CD4-positive, alpha-beta T cell treated with Interleukin-10 for 1 hour (primary cell): ENCODE measurements at places on chromosomes 4 and X.

DNA sequence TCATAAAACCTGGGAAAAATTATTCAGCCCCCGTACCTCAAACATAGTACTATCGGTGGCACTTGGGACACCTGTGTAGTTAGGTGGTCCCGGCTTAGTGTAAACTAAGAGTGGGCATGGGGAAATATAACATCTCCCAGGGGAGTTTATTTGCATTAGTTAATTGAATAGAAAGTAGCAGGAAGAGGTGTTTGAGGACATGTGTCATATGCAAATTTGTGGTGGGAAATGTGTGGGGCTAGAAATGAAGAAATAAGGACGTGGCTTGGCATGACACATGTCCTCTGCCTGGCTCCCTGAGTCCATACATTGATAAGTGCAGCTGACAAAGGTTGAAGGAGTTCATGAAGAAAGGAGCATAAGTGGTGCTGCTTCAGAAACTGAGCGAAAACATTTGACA is 483.6 kb downstream of the SH2D1A start:
- DNase-seq = no peak

GRCh38 chr4:151783867-151784266 is 23.1 kb upstream of the GATB start:
- no peak for DNase-seq

DNA sequence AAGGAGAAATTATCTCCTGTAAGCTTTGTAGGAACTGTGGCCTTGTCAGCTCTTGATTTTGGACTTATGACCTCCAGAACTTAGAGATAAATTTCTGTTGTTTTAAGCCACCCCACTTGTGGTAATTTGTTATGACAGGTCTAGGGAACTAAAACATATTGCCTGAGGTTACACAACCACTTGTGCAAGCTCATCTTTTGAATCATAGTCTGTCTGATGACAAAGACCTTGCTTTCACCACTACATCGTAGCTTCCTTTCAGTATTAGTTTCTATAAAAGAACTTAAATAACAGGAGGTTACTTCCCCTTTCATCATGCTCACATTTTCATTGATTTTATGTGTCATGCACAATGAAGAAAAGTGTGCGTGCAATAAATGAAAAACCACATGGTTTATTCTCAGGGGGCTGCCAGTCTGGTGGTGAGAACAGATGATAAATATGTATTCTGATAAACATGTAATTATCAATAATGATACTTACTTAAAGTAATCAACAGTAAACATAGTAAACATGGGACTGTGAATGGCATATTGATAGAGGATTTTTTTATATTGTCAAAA is 690.0 kb upstream of the HS3ST1 start:
- DNase-seq = peak; percentile 4

DNA sequence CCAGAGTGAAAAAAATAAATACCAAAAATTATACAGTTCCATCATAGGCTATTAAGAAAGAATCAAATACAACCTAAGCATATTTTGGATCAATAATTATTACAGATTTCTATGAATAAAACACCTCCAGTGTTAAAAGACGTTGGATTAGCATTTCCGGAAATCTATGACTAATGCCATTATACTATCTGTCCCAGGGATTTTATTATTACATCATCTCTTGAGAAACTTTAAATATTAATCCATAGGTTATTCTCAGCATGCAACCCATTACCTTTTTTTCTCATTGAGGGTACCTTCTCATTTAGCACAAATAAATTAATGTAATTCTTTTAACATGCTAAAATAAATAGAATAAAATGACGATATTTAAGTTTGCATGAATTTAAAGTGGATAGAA is 44.6 kb downstream of the CXorf58 start:
- DNase-seq = no peak

DNA sequence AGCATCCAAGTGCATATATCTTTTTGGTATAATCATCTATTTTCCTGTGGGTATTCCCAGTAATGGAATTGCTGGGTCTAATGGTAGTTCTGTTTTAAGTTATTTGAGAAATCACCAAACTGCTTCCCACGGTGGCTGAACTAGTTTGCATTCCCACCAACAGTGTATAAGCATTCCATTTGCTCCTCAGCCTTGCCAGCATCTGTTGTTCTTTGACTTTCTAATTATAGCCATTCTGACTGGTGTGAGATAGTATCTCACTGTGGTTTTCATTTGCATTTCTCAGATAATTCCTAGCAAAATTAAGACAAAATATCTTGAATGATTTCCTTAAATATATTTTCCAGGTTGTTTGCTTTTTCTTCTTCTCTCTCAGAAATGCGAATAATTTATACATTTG is 341.1 kb downstream of the GBA3 start:
- DNase-seq = no peak

DNA sequence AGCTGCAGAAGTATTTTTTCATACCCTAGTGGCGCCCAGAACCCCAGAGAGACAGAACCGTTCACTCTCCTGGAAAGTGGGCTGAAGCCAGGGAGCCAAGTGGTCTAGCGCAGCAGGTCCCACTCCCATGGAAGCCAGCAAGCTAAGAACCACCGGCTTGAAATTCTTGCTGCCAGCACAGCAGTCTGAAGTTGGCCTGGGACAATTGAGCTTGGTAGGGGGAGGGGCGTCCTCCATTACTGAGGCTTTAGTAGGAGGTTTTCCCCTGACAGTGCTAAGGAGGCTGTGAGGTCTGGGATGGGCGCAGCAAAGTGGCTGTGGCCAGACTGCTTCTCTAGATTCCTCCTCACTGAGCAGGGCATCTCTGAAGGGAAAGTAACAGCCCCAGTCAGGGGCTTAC is 84.5 kb upstream of the ATXN3L start:
- DNase-seq = no peak

DNA sequence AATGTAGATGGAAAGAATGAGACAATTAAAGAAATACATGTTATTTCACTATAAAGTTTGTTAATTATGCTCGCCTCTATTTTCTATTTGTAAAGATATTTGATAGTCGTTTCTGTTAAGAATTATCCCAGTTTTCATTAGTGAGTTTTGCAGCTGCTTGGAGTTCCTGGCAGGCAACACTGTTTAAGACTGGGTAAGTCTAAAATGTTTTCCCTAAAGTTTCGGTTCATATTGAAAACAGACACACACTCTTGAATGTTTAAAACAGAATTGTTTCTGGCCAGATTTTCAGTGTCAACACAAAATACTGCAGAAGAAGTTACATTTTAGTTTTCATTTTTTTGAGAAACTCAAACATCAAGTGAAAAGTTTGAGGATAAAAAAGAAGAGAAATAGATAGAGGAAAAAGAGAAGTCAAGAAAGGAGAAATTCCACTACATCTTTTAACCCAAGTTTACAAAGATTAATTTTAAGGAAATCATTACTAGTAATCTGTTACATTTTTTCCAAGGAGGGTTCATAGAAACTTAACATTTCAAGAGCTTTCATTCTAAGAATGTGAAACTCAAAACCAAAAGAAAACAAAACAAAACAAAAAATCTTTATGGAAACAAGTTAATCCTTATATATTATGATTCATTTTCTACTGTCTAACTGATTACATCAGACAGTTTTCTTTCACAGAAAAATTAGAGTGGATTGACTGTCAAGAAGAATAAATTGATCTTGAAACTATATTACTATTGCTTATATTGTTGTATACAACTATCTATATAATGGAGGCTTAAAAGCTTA is 305.5 kb downstream of the FAT4 start:
- no peak for DNase-seq

GRCh38 chr4:39106011-39106410 is 44.0 kb downstream of the KLHL5 start:
- DNase-seq = no peak

DNA sequence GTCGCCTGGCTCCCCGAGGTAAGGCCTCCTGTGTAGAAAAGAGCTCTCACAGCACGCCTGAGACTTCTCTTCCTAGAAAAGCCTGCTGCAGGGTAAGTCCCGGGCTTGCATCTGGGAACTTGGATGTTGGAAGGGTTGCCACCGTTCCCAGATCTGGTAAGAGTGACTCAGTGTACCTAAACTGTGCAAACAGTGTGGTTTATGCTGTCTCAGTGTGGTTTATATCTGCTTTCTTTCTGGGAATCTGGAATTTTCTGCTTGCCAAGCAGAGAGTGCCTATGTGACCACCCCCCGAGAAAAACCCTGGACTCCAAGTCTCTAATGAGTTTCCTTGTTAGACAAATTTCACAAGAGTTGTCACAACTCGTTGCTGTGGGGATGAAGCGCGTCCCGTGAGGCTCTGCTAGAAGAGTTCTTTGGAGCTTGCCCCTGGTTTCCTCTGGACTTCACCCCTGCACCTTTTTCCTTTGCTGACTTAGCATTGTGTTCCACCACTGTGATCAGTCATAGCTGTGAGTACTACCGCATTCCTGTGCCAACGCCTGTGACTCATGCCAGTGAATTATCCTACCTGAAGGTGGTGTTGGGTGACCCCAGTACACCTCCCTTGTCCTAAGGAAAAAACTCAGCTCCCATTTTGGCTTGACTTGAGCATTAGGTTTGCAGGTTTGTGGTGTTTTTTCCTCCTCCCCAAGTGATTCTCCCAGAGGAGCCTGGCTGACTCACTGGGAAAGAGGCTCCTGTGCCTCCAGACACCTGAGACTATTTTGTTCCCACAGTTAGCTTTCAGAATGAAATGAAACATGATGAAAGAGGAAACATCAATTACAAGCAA is 14.5 kb downstream of the SLC2A9 start:
- DNase-seq = no peak

DNA sequence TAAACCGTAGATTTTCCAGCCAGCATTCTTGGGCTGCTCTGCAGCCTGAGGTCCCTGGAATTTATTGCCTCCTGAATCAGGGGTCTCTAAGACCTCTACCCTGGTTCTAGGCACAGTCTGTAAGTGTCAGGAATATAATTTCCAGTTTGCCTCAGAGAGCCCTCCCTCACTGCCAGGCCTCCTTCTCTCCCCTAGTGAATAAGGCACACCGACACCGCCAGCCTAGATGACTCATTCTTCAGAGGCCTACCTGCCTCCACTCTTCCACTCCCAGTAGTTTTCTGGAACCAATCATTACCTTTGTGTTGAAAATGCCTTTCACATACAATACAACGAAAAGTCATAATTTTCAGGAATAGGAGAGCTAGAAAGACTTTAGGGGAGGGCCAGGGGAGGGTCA is 50.3 kb upstream of the ARHGEF9 start:
- DNase-seq = no peak

DNA sequence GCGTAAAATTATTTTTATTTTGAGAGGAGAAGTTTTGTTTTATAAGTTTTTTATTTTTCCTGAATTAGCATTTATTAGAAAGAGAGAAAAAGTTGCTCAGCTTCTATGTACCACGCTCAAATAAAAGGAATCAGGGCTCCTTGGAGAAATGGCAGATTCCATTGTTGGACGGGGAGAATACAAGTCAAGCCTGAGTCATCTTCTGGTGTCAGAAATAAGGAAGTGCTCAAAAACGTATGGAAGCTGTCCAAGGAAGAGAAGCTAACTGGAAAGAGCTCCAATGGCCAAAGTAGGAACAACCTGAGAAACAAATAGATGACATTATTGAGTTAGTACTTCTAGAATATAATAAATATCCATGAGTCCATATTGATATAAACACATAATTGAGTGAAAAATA is 89.3 kb upstream of the NEIL3 start:
- DNase-seq = no peak

GRCh38 chr4:8297691-8298485 is 28.3 kb downstream of the HTRA3 start:
- DNase-seq = no peak

GRCh38 chr4:3236326-3236878 is 12.6 kb upstream of the MSANTD1 start:
- no peak for DNase-seq

GRCh38 chrX:30864383-30864785 is 24.7 kb downstream of the TAB3 start:
- no peak for DNase-seq

DNA sequence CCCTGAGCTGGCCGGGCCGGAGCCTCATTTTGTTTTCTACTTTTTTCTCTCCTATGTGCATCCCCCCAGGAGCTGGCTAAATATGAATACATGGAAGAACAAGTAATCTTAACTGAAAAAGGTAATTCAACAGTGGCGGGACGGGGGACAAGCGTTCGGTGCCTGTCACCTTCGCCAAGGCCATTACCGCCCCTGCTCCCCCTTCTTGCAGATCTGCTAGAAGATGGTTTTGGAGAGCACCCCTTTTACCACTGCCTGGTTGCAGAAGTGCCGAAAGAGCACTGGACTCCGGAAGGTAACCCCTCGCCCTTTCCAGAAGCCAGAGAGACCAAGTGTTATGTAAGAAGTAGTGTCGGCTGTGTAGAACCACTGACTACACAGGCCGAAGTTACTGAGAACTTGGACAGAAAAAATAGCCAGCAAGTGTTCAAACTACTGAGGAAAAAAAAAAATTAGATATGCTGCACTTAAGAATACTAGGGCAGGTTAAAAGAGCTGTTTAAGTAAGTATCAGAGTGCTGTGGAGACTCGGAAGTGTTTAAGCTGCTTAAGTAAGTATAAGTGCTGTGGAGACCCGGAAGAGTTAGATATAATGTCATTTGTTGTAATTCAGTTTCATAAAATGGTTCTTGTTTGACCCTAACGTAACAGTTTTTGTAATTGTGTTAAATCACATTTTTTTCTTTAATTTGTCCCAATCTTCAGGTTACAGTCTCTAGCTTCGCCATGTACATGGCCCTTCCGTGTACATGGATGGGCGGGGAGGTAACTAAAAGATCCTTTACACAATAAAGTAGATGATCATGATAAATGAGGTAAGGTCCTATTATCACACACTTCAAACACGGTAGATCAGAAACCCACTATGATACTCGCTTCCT is 856 bp downstream of the SAT1 start:
- DNase-seq = peak; percentile 16

- DNase-seq = peak; percentile 65
These were observed at the start of gene ARHGAP10 for GRCh38 chr4:147731580-147732517. Gene ARHGAP10, plus strand, starts transcription at chr4:147732088. Its CDS starts 214 bp downstream, at chr4:147732302.

DNA sequence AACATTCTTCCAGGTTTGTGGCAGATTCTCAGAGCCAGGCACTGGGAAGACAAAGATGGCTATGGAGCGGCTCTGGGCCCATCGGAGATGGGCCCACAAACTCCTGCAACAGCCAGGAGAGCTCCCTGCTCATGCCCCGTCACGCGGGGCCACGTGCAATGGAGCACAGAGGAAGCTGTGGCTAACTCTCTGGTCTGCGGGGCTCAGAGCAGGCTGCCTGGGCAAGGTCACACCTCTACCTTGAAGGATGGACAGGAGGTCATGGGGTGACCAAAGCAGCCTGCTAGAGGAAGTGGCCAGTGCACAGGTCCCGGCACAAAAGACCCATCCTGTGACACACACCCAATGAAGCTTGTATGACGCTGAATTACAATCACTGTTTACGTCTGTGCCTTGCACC is 45.2 kb downstream of the C4orf50 start:
- DNase-seq = no peak

DNA sequence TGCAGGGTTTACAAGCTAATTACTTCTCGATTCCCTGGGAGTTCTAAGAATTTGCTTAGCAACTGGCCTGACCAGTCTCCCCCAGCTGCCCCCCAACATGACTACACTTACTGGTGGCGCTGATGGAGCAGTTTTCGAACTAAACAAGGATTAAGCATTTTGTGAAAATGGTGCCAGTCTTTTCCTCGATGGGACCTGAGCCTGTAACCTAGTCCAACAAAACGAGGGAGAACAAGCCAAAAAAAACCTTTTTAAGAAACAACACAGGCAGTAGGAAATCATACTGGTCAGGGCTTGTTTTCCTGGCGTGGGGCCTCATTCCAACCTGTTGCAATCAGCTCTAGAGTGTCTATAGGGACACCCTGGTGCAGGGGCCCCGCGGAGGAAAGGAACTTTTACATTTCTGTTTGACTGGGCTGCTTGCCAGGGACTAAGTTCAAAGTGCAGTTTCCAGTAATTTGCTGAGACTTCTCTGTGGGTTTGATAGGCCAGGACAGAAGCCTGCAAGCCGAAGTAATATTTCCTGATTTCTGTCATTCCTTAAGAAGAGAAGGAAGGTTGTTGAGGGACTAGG is 158.7 kb downstream of the SPRY1 start:
- no peak for DNase-seq

- DNase-seq = no peak
These were observed 18.6 kb downstream of the NKX3-2 start for GRCh38 chr4:13525606-13526281.
